Ureter (tissue), 1 donor: ENCODE measurements at places on chromosomes 3 and 15. TPM values are rescaled to one million over a fixed set of nuclear protein-coding genes. Genes with fewer than 3 reads are reported as not detected.

NSUN3 gene
- 22.7 TPM for total RNA-seq

ITIH3 gene
- total RNA-seq = 4.6 TPM

ZNF717 gene
- 29.5 TPM for total RNA-seq

OR5K2 gene
- not detected for total RNA-seq

LMAN1L gene
- not detected for total RNA-seq

GRCh38 chr3:11651477-11651876, 7.8 kb upstream of the VGLL4 start:
- DNase-seq = no peak

- DNase-seq = no peak
Measured at GRCh38 chr15:23648920-23649515, 1.4 kb upstream of the MAGEL2 start.

ST3GAL6 gene
- 7.8 TPM for total RNA-seq
